MCF 10A (cell line): ENCODE measurements at places on chromosomes 16 and 17. TPM values are rescaled to one million over a fixed set of nuclear protein-coding genes. Genes with fewer than 3 reads are reported as not detected.

CIAO2B gene
- total RNA-seq, result 133 and 159 TPM in 2 replicates

DLX4 gene
- total RNA-seq, result 0.32 and 0.56 TPM in 2 replicates

KIF18B gene
- 11.2 and 17.5 TPM in 2 replicates for total RNA-seq

CCR7 gene
- not detected in 2 replicates for total RNA-seq

ALOX12B gene
- total RNA-seq, result 1.3 TPM in 1 of 2 replicates, not detected in the other

MYCBPAP gene
- total RNA-seq, result 0.19 TPM in 1 of 2 replicates, not detected in the other

CHD3 gene
- 78.5 and 87.1 TPM in 2 replicates for total RNA-seq

KRTAP9-2 gene
- total RNA-seq, result not detected in 2 replicates

FOXN1 gene
- total RNA-seq, result not detected in 2 replicates

ACSM2A gene
- not detected in 2 replicates for total RNA-seq

CBLN1 gene
- total RNA-seq, result not detected in 2 replicates

VTN gene
- total RNA-seq, result not detected in 2 replicates

OTOP2 gene
- total RNA-seq, result not detected in 2 replicates

RASL10B gene
- total RNA-seq, result 0.09 and 0.10 TPM in 2 replicates

CTRB2 gene
- not detected in 2 replicates for total RNA-seq

SYT17 gene
- not detected in 2 replicates for total RNA-seq

IGSF6 gene
- not detected in 2 replicates for total RNA-seq
